ENCODE measurements at places on chromosomes 7 and 10.

- DNase-seq: no peak
Observed at GRCh38 chr10:28151636-28152035, 151.2 kb downstream of the MPP7 start.

DNA sequence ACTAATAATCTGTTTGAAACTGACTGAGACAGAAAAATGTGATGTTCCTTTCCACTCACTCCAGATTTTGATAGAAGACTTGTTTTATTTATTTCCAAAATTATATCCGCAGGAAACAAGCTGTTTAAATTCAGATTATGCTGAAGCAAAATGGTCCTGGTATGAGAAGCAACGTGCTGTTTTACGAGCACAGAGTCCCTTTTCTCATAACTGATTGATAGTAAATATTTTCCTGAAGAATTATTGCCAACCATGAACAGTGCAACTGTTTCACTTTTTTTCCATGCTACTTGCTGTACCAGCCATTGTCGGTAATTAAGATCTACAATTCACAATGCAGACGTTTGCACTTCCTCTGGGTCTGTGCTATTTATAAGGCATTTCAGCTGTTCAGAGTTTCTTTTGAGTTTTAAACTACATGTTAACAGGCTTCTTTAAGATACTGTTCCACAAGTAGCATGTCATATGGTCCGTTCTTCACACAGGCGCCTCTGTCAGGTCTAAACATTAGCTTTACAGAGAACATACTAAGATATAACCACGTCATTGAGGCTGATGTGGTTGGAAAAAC lies 103.8 kb downstream of the POLL start:
- no peak for DNase-seq

DNA sequence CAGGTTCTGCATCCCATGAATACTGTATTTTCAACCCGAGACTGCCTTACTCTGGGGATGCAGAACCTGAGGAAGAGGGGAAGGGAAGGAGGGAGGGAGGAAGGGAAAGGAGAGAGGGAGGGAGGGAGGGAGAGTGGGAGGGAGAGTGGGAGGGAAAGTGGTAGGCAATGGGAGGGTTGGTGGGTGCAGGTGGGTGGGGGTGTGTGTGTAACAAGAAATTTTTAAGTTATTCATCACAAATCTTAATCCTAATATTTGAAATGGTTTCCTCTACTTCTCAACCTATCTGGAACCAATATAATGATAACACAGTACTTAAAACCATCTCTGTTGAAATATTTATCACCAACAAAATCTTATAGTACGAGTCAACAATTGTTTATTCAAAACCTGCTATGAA lies 68.0 kb downstream of the PDSS1 start:
- DNase-seq: no peak

GRCh38 chr7:69860941-69861622 lies 262.8 kb downstream of the AUTS2 start:
- no peak for DNase-seq

- no peak for DNase-seq
Observed at GRCh38 chr10:91525896-91526712, 106.8 kb downstream of the PPP1R3C start.

DNA sequence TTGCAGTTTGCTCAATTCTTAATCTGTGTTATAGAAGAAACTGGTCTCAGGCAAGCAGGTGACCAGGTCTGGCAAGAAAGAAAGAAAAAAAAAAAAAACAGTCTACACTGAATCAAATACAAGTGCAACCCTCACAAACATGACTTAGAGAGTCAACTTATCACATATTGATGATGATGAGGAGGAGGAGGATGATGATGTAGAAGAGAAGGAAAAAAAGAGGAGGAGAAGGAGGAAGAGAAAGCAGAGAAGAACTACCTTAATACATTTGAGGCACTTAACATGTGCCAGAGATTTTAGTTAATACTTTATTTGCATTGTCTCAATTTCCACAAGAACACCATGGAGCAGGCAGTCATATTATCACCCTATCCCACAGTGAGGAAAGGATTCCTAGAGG lies 91.5 kb downstream of the GLI3 start:
- no peak for DNase-seq

DNA sequence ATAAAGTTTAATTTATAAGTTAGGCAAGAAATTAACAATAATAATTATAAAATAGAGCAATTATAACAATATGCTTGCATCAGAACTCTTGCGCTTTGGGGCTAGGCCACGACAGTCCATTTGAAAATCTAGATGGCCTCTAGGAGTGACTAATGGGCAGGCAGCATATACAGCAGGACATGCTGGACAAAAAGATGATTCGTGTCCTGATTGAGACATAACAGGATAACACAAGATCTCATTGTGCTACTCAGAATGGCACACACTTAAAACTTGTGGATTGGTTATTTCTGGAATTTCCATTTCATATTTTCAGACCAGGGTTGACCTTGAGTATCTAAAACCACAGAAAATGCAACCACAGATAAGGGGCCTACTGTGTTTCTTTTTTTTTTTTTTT lies 27.5 kb downstream of the CTNNA3 start:
- DNase-seq: no peak

GRCh38 chr10:73581918-73582317 lies 9.2 kb downstream of the USP54 start:
- no peak for DNase-seq

GRCh38 chr10:30722956-30723620 lies 93.5 kb upstream of the LYZL2 start:
- no peak for DNase-seq

DNA sequence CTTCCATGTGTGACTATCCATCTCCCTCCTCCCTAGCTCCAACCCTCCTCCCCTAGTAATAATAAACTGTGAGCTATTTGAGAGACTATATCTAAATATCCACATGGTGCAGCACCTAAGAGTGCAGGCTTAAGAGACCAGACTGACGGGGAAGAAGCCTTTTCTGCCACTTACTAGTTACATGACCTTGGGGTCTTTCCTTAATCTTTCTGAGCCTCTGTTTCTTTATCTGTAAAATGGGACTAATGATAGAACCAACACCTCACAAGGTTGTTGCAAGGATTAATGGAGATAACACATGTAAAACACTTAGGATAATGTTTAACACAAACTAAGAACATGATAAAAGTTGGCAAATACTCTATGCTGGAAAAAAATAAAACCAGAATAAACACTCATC lies 37.1 kb upstream of the FBXW4 start:
- no peak for DNase-seq

DNA sequence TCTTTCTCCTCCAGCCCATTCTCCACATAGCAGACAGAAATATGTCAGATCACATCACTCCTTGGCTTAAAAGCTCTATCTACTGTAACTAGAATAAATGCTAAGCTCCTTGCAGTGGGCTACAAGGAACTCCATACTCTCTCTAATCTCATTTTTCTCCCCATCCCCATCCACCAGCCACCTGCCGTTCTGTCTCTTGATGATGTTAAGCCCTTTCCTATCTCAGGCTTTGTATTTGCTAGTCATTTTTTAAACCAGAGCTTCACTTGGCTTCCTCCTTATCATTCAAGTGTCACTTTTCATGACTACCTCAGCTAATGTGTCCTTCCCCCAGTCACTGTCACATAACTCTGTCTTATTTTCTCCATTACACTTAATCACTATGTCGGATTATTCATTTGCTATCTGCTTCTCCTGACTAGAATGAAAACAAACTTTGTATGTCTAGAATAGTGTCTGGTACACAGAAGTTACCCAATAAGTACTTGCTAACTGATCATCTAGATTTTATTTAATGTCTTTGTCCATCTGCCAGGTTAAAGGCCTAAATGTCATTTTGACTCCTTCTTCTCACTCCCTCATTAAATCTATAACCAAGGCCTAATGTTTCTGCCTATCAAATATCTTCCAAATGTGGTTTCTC lies 87.2 kb upstream of the RPA3 start:
- DNase-seq: no peak

All from right kidney (tissue), 9 donors.